ENCODE measurements at places on chromosomes 5 and 9.

GRCh38 chr9:71721855-71722254, 46.5 kb downstream of the CEMIP2 start:
- DNase-seq, result no peak

GRCh38 chr9:113650207-113651131, 186.9 kb downstream of the RGS3 start:
- peak; percentile 55 for DNase-seq

GRCh38 chr9:93852728-93853127, 102.4 kb downstream of the BARX1 start:
- no peak for DNase-seq

DNA sequence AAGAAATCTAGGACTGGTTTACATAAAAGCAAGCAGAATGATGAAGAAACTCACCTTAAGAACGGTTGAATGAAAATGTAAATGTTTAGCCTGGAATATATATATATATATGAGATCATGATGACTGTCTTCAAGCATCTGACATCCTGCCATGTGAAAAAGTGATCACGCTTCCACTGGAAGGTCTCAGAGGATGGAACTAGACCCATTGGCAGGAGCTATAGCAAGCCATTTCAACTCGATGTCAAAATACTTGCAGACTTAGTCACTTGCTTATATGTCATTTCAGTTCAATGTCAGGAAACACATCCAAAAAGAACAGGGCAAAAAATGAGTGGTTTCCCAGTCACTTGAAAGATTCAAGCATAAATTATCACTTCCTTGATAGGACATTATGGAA, 22.2 kb upstream of the TMEM161B start:
- DNase-seq, result no peak

DNA sequence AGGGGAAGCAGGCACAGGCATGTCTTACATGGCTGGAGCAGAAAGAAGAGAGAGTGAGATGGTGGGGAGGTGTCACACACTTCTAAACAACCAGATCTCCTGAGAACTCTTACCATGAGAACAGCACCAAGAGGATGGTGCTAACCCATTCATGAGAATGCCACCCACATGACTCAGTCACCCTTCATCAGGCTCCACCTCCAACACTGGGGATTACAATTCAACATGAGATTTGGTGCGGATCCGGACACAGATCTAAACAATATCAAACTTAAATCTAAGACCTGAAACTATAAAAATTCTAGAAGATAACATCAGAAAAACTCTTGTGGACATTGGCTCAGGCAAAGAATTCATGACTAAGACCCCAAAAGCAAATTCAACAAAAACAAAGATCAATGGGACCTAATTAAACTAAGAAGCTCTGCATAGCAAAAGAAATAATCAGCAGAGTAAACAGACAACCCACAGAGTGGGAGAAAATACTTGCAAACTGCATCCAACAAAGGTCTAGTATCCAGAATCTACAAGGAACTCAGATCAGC, 65.4 kb downstream of the SPATA31C2 start:
- no peak for DNase-seq

DNA sequence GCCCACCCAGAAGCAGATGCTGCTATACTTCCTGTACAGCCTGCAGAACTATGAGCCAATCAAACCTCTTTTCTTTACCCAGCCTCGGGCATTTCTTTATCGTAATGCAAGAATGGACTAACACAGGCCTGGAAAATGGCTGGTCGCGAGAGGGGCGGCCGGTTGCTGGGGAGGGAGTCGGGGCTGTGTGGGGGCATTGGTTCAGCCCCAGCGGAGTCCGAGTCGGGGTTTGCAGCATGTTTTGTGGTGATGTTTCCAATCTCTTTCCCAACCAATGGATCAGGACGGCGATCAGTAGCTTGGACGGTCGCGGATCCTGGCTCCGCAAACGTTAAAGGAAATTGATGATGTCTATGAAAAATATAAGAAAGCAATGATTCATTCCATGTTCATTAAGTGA, 18.7 kb upstream of the IL31RA start:
- no peak for DNase-seq

GRCh38 chr9:137294091-137294680, 7.9 kb downstream of the NRARP start:
- DNase-seq, result peak; percentile 29

GRCh38 chr9:20340511-20340861, 281.8 kb downstream of the MLLT3 start:
- DNase-seq, result no peak

GRCh38 chr9:115910959-115911358, 242.6 kb upstream of the PAPPA start:
- no peak for DNase-seq

GRCh38 chr9:11352612-11353011, 739.8 kb upstream of the PTPRD start:
- no peak for DNase-seq

GRCh38 chr5:10400411-10400810, 41.3 kb upstream of the ROPN1L start:
- DNase-seq, result no peak

GRCh38 chr9:119366909-119367682, 2.1 kb downstream of the BRINP1 start:
- DNase-seq, result no peak

DNA sequence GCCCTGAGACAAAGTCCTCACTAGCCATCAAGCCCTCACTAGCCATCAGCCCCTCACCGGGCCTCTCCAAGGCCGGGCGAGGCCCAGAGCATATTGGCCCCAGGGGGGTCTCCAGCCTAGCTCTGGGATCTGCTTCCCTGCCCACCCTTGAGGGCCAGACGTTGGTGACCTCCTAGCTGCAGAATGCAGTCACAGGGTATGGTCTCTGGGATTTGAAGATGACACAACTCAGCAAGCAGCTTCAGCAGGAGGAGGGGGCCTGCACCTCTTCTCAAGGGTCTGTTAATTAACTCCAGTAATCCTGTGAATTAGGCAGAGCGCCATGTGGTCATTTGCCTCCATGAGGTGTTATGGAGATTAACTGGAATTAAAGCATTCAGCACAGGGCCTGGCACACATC, 116.9 kb upstream of the SPOCK1 start:
- DNase-seq, result no peak

GRCh38 chr5:61941637-61942036, 364.4 kb upstream of the KIF2A start:
- no peak for DNase-seq

GRCh38 chr5:113390224-113390623, 44.6 kb downstream of the TSSK1B start:
- no peak for DNase-seq

DNA sequence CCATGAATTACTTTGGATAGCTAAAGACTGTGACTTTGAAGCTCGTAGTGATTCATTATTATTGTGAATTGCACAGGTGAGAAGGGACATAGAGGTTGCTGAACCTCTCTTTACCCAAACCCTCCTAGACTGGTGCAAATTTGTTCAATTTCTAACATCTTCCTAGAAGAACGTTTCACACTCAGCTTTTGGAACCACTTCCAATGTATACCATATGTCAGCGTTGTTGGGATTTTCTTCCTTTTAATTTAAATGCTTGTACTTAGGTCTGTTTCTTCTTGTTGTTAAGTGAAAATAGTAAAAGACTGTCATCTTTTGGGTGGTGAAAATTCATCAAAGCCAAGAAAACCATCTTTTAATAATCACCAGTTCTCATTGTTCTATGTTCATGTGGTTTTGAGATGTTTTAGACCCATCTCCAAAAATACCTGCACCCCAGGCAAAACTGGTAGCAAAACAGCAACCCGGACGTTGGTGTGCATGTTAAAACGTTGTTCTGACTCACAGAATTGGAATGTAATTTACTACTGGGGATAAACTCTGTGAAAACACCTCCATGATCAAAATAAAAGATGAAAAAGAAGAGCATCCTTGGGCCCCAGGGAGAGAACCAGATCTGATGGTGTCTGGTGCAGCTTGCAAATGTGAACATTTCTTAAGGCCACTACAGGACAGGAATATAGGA, 238.3 kb downstream of the NPR3 start:
- no peak for DNase-seq

DNA sequence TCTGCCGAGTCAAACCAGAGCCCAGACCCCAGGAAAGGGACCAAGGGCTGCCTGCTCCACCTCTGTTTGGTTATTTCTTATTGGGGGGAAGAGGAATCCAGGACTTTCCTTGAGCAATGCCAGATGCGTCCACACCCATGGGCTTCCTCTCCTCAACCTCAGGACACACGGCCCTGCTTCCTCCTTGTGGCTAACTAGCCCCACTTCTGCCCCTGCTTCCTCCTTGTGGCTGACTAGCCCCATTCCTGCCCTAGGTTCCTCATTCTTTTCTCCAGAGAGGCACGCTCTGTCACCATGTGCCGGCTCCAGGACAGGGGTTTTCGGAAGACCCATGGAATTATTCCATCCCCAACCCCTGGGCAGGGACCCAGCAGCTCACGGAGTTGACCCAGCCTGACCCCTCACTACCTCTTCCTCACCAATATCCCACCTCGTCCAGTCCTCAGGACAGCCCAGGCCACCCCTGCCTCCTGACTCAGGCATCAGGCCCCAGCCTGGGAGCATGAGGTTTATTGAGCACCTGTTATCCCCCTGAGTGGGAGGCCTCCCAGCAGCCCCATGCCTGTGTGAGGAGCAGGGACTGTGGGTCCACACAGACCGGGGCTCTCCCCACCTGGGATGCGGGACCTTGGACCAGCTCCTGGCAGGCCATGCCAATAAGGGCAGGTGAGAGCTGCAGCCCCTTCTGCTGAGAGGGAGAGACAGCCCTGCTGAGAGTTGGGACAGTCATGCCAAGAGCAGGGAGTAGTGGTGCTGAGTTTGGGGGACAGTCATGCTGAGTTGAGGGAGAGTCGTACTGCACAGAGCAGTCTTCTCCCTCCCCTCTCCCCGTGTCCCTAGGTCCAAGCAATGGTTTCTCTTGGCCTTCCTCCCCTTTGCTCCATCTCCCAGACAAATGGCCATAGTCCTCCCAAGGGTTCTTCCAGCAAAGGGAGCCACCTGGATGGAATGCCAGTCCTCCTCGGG, 11.8 kb upstream of the FCN1 start:
- DNase-seq, result no peak

- no peak for DNase-seq
Measured at GRCh38 chr5:6260846-6261245, 117.5 kb downstream of the MED10 start.

- DNase-seq, result no peak
Measured at GRCh38 chr9:90517103-90517502, 125.5 kb downstream of the DIRAS2 start.

- DNase-seq, result no peak
Measured at GRCh38 chr5:42157215-42157614, 232.1 kb downstream of the FBXO4 start.

DNA sequence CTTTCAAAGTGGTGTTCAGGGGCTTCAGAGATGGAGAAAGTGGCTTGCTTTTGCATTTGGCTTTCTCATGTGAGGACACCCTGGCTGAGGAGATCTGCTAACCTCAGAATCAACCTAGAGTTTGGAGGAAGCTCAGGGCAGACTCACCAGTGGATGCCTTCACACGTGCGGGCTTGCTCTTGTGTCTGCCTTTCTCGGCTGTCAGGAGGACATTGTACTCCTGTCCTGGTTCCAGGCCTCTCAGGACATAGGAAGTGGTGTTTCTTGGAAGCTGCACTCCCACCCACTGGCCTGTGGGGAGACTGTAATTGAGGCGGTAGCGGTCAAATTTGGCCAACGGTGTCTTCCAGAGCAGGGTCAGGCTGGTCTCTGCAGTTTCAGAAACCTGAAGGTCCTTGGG, 44.5 kb downstream of the TNC start:
- DNase-seq, result no peak

DNA sequence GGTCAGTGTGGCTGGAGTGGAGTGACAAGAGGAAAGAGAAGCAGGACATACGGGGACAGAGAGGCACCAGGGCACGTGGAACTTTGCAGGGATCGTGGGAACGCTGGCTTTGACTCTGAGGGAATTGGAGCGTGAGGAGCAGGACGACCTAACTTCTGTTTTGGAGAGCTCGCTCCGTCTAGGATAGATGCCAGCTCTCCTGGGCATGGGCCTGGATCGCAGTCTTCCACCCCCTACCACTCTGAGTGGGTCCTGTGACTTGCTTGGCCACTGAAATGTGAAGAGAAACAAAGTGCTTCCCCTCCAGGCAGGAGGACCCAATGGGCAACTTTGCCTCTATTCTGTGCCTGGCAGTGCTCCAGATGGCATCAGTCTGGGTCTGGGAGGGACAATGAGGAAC, 8.7 kb upstream of the SH3PXD2B start:
- DNase-seq, result no peak

DNA sequence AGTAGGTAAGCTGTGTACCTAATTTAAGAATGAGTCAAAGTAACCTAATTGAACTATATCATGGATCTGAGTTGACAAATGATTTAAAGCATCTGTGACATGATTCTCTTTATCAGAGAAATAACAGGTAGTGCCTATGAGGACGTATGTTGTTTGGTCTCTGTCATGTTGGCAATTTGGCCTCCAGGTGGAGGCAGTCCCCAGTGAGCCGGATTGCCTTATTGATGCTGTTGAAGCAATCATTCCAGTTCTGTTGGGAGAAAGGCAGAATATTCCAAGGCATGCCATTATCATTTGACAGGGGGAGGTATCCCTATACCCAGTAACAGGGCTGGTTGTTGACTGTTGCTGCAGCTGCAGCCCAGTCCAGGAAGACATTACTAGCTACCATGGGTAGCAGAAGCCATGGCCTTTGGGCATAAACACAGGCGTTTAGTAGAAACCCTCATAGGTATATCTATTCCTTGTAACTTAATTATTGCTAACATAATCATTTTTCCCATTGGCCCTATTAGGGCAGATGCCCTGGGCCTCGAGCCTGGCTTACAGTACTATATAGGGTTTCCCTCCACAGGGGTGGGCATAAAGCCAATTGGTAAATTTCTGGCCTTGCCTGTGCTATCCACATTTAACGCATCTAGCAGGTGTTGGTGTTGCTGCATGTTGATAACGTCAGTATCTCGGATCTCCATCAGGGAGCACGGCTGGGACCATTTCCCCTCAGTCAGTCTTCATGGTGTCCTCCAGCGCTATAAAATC, 12.2 kb upstream of the SLC22A4 start:
- no peak for DNase-seq

DNA sequence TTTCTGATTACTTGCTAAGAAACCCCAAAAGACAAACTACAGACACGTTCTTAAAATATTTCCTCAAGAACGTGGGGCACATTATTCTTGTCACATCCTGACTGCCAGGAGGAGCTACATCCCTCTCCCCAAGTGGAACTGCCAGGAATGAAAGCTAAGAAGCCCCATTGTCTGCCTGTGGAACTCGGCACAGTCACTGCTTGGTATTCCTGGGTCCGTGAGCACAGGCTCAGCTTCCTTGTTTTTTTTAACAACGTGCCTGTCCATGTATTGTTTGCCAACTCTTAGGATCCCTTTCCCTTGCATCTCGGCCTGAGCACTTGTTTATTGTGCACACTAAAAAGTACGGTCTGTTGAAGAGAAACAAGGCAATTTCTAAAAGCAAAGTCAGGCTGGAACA, 47.0 kb upstream of the SELENOP start:
- DNase-seq, result peak; percentile 30

DNA sequence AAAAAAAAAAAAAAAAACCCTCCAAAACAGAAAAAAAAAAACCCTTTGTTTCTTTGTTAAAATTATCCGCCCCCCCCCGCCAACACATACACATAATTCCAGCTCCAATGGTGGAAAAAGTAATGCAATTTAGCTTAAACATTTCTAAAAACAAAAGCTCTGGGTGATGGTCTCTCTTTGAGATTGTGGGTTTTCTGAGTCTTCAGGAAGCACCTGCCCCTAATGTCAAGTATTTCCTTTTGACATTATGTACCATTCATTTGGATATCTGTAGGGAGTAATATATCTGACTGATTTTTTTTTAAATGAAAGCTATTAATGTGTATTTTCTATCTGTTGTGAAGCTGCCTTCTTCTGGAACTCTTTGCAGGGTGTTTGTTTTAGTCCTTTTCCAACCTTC, 389.7 kb downstream of the TAF11L14 start:
- DNase-seq, result no peak

All from endothelial cell (in vitro differentiated cells).